Tongue (tissue), 3 donors: ENCODE measurements at places on chromosomes 6 and 20. TPM values are rescaled to one million over a fixed set of nuclear protein-coding genes. Genes with fewer than 3 reads are reported as not detected.
A peak's percentile ranks its signal among the peaks of the same experiment; 100 is the strongest.

DNA sequence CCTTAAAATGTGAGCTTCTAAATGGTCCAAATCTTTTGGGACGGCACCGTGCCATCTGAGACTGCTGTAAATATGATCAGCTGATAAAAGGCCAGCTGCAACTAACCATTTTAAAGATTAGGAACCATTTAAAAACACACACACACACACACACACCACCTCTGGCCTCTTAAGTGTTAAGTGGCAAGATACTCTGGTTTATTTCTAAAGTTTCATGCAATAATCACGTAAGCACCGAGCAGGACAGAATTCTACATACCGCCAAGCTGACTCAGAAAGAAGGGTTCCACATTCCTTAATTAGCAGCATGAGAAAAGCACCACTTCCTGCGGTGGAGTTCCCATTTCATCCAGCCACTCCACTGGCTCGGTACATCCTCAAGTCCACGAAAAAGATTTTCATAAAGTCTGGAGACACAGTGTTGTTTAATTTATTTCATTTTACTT, 17.8 kb upstream of the ZNF217 start:
- DNase-seq, result peak; percentile 79

The FAXC gene
- total RNA-seq, result 4.9 TPM

DNA sequence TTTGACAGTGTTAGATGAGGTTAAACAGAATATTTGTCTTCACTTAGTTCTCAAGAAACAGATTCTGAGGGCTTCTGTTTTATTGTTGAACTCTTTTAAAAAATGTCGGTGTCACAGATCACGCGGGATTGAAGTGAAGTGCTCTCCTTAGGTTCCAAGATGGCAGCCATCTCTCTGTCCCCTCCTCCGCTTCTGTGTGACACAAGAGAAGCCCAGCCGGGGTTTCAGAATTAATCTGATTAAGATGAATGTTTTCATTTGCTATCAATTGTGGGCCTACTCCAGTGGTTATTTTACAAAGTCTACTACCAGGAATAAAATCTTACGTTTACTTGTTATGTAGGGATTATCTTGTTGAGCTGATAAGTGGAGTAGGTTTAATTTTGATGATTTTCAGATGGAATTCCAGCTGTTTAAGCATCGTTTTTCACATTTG, 10.9 kb downstream of the HIVEP1 start:
- DNase-seq, result no peak

DNA sequence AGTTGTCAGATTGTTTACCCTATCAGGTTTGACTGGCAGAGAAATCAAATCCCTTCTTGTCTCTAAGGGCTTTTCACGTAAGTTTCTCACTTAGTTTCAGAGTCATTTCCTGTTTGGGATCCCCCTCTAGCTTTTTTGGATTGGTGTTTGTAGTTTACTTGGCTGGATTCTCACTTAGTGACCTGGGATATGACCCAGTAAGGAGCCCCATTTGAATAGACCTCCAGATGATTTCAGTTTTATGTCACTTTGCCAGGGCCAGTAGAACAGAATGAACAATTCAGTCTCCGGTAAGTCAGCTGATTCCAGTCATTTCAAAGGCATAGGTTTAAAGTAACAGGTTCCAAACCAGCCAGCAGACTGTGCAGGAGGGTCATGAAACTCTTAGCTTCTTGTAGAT, 8.2 kb downstream of the FAM135A start:
- no peak for DNase-seq

The OLIG3 gene
- not detected for total RNA-seq

DNA sequence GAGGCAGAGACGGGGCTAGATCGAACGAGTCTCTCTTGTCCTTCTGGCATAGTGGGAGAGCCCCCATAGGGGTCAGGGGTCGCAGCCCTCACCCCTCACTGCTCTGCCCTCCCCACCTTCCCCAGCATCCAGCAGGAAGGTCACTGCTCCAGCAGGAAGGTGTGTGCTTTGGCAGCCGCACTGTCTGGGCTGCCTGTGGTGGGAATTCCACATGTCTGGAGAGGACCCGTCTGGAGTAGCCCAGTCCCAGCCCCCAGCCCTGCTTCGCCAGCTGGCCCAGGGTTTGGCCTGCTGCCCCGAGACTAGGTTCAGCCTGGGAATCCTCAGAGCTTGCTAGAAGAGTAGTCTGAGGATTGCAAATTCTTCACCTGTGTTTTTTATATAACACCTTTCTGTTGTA, 2.5 kb upstream of the R3HDML start:
- DNase-seq, result peak; percentile 26

The ETV7 gene
- 0.21 TPM for total RNA-seq

The RWDD1 gene
- 18.0 TPM for total RNA-seq

The TOX2 gene
- 0.51 TPM for total RNA-seq

DNA sequence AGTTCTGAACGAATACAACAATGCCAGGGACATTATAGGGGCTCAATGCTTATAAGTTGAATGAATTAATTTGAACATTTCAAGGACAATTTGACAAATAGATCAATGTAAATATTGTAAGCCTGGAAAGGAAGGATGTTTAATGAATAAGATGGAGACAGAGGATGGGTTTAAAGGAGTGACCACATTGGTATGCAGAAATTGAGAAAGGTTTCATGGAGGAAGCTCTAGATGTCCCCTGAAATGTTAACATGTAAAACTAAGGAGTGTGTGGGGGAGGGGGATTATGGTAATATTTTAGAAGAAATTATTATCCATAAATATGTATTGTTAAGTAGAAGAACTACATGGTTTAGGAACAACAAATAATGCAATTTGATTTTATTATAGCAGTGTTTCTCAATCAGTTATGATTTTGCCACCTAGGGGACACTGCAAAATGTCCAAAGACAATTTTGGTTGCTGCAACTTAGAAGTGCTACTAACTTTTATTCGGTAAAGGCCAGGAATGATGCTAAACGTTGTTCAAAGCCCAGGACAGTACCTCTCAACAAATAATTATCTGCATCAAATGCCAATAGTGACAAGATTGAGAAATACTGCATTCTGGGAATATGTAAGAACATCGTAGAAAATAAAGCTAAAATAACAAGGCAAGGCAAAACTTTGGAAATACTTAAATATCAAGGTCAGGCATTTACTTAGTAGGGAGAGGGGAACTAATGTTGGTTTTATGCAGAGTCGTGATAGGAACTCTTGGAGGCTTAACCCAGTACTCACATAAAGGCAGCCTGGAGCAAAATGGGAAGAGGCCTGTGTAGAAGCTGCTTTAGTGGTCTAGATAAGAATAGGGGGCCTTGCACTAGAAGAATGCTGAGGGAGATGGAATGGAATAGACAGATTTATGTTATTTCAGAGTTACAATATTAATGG, 686.9 kb upstream of the CITED2 start:
- DNase-seq, result no peak

The POM121L2 gene
- not detected for total RNA-seq

- DNase-seq, result no peak
Measured at GRCh38 chr6:137808191-137808590, 58.9 kb upstream of the TNFAIP3 start.

The BCAS1 gene
- 2.4 TPM for total RNA-seq

GRCh38 chr20:17657898-17658647, 24.0 kb downstream of the RRBP1 start:
- no peak for DNase-seq

The CFAP61 gene
- 2.2 TPM for total RNA-seq

The OR2J3 gene
- not detected for total RNA-seq

- no peak for DNase-seq
Measured at GRCh38 chr20:35842361-35842760, 70.5 kb downstream of the PHF20 start.

The BMP6 gene
- total RNA-seq, result 10.7 TPM

- DNase-seq, result peak; percentile 92
Measured at GRCh38 chr6:6712449-6713403, 124.2 kb downstream of the LY86 start.

The YWHAB gene
- total RNA-seq, result 82.2 TPM
